ENCODE measurements at places on chromosomes 12 and 14. TPM values are rescaled to one million over a fixed set of nuclear protein-coding genes. Genes with fewer than 3 reads are reported as not detected.

The PCBP2 gene
- total RNA-seq: 676 TPM

The SLC10A1 gene
- total RNA-seq: not detected

The RPS6KL1 gene
- total RNA-seq: 11.6 TPM

The TMTC1 gene
- 24.3 TPM for total RNA-seq
